Activated T-cell treated with anti-CD3 and anti-CD28 coated beads for 1 hour (primary cell): ENCODE measurements at places on chromosomes 3 and 15.

DNA sequence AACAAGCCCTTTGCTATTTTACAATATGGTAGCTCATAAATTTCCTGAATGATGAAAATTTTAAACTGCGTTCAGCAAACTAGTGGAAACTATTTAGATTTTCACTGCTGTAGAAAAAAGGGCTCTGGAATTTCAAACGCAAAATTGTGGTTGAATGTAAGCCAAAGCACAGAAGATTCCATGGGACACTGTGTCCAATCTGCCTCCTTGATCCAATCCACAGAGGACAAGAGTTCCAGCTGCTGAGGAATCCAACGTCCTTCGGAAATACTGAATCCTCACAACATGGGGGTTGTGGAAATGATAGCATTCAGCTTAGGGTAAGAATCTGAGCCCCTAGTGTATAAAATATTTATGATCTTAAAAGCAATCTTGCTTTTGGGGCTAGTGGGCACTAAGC is 161.0 kb downstream of the PLD1 start:
- no peak for DNase-seq

DNA sequence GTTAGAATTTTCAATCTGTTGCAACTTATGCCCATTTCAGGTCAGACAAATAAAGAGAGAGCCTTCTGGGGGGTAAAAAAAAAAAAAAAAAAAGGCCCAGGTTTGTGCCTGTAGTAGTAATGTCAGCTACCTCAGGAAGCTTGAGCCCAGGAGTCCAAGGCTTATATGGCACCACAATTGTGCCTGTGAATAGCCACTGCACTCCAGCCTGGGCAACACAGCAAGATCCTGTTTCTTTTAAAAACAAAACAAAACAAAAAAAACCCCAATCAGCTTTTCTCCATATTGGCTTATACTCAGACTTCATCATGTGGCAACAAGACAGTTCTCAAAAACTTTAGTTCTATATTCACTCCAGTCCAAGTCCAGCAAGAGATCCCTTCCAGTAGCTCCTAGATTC is 8.4 kb upstream of the LRRFIP2 start:
- DNase-seq: no peak

GRCh38 chr3:125177746-125178145 is 34.8 kb downstream of the SLC12A8 start:
- DNase-seq: no peak

GRCh38 chr3:151265866-151266265 is 12.5 kb downstream of the P2RY14 start:
- DNase-seq: no peak

DNA sequence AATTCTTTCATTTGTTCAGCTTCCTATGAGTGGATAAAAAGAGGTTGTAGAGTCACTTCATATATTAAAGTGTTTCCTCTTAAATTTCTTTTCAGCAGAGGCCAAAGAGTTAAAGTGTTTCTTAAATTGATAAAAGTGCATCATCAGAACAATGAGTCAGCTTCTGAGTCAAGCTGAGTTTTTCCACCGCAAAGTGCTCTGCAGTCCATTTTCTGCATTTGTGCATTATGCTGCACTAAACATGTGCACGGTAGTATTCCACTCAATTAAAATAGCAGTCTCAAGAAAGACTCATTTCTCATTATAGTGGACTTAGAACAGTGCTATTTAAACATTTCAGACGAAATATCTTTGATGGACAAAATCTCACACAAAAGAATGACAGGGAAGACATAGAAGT is 152.0 kb downstream of the ZBBX start:
- DNase-seq: no peak

DNA sequence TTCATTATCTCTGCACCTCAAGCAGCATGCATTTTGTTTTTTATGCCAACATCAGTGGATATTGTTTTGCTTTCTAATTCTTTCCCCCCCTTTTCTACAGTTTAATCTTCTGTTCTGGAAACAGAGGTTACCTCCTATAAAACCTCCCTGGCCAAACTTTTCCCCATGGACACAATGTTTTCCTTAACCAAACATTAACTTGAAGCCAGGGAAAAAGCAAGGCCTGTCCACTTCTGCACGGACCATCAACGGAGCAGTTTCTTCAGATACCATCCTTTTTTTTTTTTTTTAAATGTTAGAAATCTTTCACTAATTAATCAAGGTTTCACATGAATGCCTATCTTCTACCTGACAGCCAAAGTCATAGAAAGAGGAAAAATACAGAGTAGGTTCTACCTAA is 127.0 kb downstream of the ADAMTS9 start:
- no peak for DNase-seq

GRCh38 chr3:63798949-63799348 is 20.1 kb upstream of the C3orf49 start:
- DNase-seq: no peak

- DNase-seq: no peak
Measured at GRCh38 chr15:75891895-75892294, 11.8 kb upstream of the FBXO22 start.

GRCh38 chr3:122395582-122395981 is 11.6 kb downstream of the FAM162A start:
- no peak for DNase-seq

GRCh38 chr15:69119683-69120395 is 40.6 kb upstream of the GLCE start:
- no peak for DNase-seq

DNA sequence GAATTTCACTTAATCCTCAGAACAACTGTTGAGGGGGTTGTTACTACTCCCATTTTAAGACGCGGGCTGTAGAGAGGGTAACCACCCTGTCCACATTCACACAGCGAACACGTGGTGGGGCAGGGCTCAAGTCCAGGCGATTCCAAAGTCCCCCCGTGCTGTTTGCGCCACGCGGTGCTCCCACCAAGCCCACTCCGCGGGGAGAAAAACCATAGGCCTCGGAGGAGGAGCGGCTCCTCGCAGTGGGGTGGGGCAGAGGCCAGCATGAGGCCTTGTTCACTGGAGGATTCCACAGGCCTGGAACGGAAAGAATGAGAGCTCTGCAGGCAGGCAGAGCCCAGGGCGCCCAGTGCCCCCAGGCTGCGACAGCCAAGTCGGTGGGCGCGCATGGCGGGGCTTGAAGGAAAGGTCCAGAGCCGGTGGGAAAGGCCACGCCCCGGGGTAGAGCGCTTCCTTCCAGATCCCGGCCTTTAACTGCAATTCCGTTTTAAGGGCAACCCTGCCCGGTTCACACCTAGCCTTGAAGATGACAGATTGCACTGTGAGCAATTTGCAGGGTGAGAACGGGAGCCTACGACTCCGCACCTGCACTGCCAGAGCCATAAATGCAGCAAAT is 161.8 kb upstream of the TBL1XR1 start:
- peak; percentile 20 for DNase-seq

DNA sequence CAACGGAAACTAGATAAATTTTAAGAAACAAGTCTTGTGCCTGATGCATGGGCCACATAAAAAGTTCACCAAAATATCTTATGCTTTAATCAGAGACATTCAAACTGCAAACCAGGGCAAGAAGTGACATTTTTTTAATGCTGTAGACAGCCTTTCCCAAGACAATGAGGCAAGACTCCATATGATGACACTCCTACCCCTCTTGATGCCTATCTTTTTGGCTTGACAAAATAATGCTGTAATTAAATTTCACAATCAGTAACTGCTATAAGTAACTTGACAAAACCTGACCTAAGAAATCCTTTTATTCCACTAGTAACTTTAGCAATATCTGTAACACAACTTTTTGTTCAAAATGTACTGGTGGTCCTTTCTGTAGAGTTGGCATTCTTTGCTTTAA is 48.7 kb downstream of the ECT2 start:
- DNase-seq: no peak

DNA sequence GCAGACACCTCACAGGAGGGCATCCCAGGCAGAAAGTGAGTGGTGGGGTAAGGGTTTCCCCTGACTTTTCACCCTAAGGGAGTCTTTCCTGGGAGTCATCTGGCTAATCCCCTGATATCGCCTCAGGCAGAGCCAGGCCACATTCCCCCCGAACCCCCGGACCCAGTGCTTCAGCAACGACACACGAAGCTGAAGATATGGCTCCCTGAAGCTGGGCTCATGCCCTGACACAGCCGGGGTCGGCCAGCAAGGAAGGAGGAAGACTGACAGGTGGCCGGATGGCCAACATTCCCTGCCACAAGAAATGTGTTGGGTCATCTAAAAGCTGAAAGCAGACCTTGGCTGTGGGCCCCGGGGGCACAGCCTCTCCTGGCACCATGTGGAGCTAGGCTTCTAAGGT is 14.4 kb downstream of the CHST13 start:
- no peak for DNase-seq

DNA sequence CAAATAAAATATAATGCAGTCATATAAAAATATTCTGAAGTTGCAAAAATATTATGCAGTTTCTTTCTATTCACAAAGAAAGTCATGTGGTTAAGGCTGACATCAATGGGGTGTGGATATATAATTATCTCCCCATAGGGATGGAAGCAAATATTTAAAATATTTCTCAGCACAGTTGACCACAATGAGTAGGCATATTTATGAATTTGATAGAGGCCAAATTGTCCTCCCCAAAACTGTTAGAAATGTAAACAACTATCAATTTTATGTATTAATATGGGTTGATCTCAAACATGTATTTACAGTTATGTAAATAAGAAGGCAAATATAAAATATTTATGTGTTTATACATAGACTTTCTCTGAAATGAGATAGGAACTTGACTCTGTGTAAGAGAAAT is 246.0 kb upstream of the CBLB start:
- no peak for DNase-seq

DNA sequence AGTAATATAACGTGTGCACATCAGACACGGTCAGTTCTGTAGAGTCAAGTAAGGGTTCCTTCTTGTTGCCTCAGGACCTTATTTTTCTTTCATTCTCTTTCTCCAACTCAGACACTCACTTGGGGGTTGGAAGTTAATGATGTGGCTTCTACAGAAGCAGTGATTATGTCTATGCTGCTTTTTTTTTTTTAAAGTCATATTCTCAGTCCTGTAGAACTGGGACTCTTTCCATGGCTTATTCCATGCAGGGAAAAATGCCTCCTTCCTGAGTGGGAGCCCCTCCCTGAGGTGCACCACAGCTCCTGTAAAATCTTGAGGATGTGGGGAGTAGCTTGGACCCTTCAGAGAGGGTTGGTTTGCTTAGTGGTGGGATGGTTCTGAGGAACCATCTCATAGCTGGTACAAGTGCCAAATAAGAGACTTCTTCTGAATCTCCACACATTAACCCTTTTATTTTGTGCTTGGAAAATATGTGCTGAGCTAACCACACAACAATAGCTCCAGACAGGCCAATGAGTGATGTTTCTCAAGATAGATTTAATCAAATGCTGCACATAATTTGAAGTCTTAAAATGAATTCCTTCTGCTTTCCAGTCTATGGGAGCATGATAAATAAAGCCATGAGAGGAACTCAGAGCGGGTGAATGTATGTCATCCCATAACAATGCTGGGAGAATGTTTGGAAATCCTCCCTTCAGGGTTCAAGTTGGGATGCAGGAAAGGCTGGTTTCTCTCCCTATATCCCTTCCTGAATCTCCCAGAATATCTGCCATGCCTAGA is 23.3 kb upstream of the FSTL1 start:
- no peak for DNase-seq

GRCh38 chr3:120555657-120556509 is 40.3 kb upstream of the NDUFB4 start:
- DNase-seq: no peak

GRCh38 chr3:157159037-157159761 is 748 bp downstream of the CCNL1 start:
- DNase-seq: peak; percentile 62

DNA sequence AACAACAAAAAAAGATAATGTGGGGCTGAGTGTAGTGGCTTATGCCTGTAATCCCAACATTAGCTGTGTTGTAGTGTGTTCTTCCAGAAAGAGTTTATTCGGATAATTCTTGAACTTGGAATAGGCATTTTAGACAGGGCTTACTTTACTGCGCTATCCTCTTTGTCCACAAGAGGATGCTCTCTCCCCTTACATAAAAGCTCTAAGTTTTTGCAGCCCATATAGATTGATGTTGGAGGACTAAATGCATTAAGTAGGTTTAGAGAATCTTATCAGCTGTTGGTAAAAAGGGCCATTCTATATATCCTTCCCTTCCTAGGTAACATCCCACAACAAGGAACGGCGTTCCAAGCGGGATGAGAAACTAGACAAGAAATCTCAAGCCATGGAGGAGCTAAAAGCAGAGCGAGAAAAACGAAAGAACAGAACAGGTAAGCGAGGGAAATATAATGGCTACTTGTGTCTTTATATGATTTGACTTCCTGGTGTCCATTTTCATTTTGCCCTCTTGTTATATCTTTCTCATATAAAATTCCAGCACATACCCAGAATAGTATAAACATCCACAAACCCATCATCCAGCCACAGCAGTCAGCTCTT is 27.8 kb upstream of the ITPKA start:
- DNase-seq: no peak

GRCh38 chr3:59404064-59404463 is 354.2 kb upstream of the CFAP20DC start:
- no peak for DNase-seq

GRCh38 chr15:51726302-51727073 is 11.0 kb downstream of the LYSMD2 start:
- DNase-seq: peak; percentile 26

GRCh38 chr15:84911879-84912660 is 27.6 kb downstream of the SLC28A1 start:
- DNase-seq: no peak

GRCh38 chr3:87420171-87420570 is 143.8 kb upstream of the POU1F1 start:
- no peak for DNase-seq

DNA sequence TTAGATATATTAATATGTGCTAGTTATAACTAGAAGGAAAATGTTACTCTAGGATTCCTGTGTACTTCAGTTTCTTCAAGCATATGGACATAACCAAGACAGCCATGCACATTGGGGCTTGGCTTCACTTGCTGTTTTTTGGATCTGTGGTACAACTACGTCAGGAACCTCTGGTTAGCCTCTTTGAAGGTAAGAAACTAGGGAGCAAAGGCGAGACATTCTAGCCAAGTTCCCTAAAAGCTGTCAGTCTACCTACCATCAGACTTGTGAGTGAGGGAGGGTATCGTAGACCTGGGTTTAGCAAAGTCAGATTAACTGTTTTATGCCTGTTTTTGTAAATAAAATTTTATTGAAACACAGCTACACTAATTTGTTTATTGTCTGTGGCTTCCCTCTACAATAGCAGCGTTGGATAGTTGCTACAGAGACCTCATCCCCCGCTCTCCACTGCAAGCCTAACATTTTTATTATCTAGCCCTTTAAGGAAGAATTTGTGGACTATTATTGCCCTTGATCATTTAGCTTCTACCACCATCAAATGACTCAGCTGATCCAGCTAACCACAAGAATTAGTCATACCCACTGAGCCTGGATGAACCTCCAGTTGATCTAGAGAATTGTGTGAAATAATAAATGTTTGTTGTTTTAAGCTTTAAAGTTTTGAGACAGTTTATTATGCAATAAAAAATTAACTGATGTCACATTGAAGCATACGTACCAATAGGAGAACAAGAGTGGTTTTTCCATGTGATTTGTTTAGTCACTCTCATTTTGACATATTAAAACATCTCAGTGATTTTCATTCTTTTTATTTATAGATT is 58.1 kb downstream of the RSRC1 start:
- DNase-seq: no peak

DNA sequence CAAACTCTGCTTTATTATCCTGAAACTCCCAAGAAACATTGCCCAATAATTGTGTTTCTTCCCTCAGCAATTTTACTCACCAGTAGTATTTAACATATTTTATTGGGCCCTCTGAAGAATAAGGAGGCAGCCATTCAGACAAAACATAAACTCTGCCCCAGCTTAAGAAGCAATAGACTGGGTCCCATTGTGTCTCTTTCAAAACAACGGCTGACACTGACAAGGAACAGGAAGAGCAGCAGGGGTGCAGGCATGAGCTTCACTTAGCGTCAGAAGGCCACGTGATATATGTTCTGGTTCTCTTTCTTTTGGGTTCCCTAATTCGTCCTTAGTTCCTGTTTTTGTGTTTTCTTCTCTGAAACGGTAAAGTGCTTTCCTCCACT is 242.3 kb downstream of the FHIT start:
- DNase-seq: no peak
